ENCODE measurements at places on chromosomes 2 and 18.

GRCh38 chr2:42385225-42385624 is 24.2 kb upstream of the COX7A2L start:
- no peak for DNase-seq

- DNase-seq: no peak
These were observed 92.6 kb upstream of the TSPYL6 start for GRCh38 chr2:54348646-54349045.

DNA sequence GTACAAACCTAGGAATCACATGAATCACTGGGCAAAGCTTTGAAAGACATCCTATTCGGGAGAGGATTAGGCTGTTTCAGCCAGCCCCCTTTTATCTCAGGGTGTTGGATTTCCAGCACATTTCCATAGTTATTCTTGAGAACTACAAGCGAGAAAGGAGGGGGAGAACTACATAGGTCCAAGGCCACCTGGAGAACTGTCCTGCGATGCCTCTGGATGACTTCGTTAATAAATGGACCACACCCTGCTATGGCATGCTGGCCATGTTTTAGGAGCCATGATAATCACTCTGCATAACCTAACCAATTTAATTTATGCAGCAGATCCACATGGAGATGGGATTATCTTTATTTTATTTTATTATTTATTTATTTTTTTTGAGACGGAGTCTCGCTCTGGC is 29.9 kb downstream of the RHBDD1 start:
- DNase-seq: no peak

GRCh38 chr2:194383401-194383800 is 1273.6 kb upstream of the SLC39A10 start:
- no peak for DNase-seq

GRCh38 chr2:23036629-23037028 is 348.4 kb upstream of the KLHL29 start:
- DNase-seq: peak; percentile 58

GRCh38 chr2:104844807-104845551 is 8.9 kb upstream of the POU3F3 start:
- peak; percentile 32 for DNase-seq

GRCh38 chr2:169345486-169346437 is 16.6 kb downstream of the LRP2 start:
- DNase-seq: no peak

- no peak for DNase-seq
These were observed 33.7 kb downstream of the STARD6 start for GRCh38 chr18:54323970-54324369.

- DNase-seq: no peak
These were observed 49.2 kb upstream of the DARS1 start for GRCh38 chr2:136034629-136035028.

- DNase-seq: no peak
These were observed 93.4 kb upstream of the TGIF1 start for GRCh38 chr18:3356614-3357013.

DNA sequence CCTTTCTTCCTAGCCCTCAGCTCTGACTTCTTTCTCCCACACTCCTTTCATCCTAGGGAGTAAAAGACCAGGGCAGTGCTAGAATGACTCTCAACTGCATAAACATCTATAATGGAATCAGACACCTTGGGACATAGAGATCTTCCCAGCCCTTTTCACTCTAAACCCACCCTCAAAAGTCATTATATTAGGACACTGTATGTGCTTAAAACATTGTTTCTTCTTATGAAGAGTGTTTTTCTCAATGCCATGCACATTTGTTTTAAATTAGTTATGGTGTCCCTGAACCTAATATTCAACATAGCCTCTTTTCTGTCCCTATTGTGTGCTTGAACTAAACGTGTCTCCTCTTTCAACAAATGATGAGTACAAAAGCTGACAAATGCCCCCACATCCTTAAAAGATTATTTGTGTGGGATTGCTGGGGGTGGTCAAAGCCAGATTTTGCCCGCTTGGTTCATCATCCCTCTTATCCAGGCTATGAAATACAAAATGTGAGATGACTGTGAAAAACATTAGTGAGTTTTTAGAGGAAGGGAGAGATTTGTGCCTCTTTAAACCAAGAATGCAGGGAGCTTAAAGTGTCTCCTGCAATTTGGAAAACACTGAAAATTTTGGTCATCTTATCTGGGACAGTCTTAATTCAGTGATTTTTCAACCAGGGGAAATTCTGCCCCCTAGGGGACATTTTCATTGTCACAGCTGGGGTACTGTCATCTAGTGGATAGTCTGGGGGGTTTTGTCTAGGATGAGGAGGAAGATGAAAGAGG is 29.0 kb downstream of the SERPINB5 start:
- DNase-seq: no peak

GRCh38 chr2:197782126-197782525 is 3.0 kb downstream of the BOLL start:
- no peak for DNase-seq

GRCh38 chr2:28764909-28765711 is 13.5 kb downstream of the PPP1CB start:
- no peak for DNase-seq

DNA sequence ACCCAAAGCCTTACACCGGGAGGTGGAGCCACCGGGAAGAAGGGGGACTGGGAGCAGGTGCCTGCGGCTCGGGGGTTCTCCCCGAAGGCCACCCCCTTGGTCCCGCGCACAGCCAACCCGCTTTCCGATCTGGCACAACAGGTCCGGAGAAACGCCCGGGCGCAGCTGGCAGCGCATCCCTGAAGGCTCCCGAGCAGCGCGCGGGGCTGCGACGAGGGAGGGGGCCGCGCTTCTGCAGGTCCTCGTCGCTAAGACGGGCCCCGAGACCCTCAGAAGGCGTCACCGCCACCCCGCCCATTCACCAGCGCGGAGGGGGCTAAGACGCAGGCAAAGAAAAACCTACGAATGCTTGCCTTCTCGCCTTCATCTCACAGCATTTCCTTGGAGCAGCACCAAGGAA is 1.8 kb downstream of the CBLN2 start:
- DNase-seq: peak; percentile 17

DNA sequence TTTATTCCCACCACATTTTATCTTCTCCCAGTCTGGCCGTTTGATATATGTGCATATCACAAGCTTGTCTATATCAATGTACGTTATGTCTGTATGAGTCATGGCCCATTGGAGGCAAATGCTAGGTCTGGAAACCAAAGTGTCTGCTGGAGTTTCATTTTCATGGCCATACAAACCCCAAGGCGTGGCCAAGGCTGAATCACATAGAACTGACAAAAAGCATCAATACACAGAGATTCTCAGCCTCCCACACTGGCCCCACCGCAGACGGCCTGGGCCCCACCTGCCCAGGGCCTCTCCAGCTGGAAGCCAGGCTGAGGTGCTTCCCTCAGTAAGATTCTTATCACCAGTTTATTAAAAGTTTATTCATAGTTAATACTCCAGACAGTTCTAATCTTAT is 40.5 kb upstream of the SALL3 start:
- no peak for DNase-seq
